Sciatic nerve (tissue), 2 donors: ENCODE measurements at places on chromosomes 7 and 10. TPM values are rescaled to one million over a fixed set of nuclear protein-coding genes. Genes with fewer than 3 reads are reported as not detected.

DNA sequence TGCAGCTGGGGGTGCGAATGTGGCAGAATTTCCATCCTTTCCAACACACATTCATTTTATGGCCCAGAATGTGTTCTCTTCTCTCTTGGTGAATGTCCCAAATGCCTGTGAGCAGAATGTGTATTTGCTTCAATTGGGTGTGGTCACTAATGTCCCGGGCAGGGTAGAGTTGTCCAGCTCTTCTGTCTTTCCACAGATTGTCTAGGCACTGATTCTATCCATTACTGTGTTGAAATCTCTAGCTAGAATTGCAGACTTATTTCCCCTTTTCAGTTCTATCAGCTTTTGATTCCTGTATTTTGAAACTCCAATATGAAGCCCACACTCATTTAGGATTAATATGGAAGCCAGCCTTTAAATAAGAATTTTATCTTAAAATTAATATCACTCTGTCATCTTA, 14.0 kb upstream of the AKR1E2 start:
- no peak for DNase-seq

GRCh38 chr7:607938-608337, 88.3 kb upstream of the PDGFA start:
- DNase-seq, result no peak

DNA sequence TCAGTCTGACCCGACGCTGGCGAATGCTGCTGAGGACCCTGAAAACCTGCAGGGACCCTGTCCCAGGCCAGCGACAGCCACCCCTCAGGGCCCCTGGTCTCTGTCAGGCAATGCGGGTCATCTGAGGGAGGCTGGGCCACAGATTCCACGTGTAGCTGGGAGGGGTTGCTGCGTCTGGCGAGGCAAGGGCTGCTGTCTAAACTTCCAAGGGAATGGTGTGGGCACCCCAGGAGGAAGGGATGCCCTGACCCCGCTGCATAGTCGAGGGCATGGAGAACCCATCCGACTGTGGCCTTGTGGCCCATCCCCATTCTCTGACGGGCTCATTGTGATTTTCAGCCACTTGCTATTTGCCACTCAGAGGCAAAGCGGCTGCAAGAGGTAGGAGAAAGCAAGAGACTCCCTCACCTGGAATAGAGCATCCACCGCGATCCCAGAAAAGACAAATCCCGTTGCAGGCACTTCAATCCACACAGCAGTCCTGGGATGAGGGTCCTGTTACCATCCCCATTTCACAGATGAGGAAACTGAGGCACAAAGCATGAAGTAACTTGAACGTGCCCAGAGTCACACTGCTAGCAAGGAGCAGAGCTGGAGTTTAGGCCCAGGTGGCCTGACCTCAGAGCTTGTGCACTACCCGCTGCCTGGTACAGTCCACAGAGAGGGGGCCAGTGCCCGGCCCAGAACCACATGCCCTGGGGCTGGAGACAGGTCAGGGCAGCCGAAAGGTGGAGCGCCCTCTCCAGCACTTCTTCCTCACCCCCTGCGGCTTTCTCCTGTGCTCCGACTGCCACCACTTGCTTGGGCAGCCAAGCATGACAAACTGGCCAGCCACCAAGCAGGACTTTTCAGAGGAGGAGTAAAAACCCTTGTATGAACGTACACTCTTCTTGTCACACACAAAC, 163.8 kb upstream of the KLF14 start:
- DNase-seq, result no peak

- DNase-seq, result no peak
Observed at GRCh38 chr10:17255512-17255911, 27.5 kb downstream of the VIM start.

- DNase-seq, result no peak
Observed at GRCh38 chr10:24664991-24665390, 58.7 kb downstream of the ARHGAP21 start.

DNA sequence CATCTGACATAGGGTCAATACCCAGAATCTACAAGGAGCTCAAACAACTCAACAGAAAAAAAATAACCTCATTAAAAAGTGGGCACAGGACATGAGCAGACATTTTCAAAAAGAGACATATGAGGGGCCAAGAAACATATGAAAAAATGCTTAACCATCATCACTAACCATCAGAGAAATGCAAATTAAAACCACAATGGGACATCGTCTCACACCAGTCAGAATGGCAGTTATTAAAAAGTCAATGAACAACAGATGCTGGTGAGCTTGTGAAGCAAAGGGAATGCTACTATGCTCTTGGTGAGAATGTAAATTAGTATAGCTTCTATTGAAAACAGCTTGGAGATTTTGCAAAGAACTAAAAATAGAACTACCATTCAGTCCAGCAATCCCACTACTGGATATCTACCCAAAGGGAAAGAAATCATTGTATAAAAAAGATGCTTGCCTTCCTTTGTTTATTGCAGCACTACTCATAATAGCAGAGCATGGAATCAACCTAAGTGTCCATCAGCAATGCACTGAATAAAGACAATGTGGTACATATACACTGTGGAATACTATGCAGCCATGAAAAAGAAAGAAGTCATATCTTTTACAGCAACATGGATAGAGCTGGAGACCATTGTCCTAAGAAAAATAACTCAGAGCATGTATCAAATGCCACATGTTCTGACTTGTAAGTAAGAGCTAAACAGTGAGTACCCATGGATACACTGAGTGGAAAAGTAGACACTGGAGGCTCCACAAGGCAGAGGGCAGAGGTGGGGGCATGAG, 139.8 kb downstream of the ADARB2 start:
- no peak for DNase-seq

- no peak for DNase-seq
Observed at GRCh38 chr10:29881336-29881771, 178.0 kb downstream of the JCAD start.

DNA sequence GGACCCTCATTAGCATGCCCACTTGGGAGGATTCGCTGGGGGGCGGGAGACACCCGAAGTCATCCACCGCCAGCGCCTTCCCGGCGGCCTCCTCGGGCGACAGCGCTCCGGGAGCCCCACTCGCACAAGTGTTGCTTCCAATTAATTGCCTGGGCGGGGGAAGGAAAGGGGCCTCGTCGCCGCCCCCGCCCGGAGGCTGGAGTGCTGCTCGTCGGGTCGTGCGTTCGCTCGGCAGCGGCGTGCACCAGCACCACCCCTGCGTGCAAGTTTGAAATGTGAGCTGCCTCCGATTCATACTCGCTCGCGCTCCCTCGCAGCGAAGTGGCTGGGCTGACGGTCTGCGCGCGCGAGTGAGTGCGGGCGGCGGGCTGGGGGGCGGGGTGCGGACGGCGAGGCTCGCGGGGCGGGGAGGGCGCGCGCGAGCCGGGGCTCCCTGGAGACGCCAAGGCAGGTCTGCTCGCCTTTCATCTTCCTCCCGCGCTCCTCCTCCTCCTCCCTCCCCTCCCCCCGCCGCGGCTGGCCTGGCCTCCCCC, 104.6 kb upstream of the PPIF start:
- peak; percentile 80 for DNase-seq

DNA sequence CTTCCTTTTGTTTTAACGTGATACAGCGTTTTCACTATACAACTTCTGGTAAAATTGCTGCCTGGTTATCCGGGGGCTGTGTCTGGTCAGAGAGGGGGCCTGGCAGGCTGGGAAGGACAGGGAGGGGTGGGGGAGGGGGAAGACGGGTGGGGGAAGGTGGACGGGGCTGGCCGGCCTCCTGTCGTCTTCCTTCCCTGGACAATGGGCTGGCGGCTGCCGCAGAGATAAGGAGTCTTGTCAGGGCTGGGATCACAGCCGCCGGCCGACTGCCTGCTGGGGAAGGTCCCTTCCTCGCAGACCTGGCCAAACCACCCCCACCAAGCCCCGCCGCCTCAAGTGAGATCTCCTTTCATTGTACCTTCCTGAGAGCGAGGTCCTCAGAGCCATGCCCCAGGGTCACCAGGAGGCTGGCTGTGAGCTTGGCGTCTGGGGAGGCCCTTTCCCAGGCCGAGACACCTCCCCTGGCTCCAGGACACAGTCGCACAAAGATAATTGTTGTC, 151.2 kb upstream of the TNRC18 start:
- no peak for DNase-seq

DNA sequence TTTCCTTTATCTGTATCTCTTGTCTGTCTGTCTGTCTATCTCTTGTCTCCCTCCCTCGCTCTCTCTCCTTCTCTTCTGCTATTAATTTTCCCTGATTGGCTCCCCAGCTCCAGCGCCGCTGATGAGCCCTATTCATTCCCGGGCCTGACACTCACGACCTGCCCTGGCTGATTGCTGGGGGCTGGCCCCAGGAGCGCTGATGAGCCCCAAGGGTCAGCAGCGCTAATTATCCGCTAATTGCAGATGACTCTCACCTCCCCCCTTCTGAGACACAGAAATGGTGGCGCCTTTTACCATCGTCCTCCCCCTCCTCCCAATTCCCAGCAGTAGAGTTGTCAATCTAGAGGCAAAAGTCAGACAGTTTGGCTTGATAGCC, 1.3 kb upstream of the GBX1 start:
- DNase-seq, result peak; percentile 17

DNA sequence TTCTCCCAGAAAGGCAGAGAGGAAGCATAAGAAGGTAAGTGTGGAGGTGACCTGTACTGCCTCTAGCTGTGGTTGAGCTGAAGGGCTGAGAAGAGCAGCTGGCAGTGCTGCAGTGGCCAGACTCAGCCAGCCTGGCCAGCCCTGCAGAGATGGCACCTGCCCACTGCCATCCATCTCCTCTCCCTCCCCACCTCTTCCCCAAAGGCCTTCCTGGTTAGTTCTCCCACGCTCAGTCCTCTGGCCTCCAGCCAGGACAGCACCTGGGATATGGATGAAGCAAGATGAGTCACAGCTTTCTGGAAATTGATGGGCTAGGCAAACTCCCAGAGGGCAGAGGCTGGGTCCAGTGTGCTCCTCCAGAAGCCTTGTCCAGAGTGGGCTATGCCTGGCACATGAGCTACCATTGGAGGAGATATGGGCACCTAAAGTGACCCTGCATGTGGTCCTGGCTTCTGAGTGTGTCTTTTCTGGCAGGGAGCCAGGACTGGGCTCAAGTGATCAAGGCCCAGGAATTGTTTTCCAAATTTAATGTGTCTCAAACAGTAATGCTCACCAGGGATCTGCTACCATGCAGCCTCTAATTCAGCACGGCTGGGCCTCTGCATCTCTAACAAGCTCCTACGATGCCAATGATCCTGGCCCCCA, 81.0 kb upstream of the CACUL1 start:
- DNase-seq, result no peak

GRCh38 chr7:25787336-25787735, 364.7 kb upstream of the NFE2L3 start:
- DNase-seq, result no peak

- DNase-seq, result no peak
Observed at GRCh38 chr7:132292803-132293202, 283.5 kb downstream of the PLXNA4 start.

GRCh38 chr10:111956841-111957240, 226.7 kb downstream of the GPAM start:
- no peak for DNase-seq

DNA sequence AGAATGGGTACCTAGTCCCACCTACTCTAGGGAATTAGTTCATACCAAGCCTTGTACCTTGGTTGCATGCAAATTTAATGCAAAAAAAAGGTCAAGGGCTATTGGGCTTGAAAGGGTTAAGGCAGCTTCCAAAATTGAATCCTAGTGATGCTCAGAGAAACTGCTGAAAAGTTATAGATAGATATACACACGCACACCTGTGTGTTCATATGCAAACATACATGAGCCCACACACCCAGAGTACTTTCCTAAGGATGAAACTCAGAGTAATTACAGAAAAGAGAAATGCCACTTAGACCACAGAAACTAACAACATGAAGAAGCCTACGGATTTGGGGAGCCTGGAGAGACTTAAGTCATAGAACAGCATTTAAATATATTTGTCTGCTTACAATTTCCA, 1.5 kb downstream of the SLC25A13 start:
- no peak for DNase-seq

GRCh38 chr10:75186310-75186709, 24.3 kb upstream of the VDAC2 start:
- DNase-seq, result no peak

The HECW1 gene
- total RNA-seq, result 4.8 TPM

The MYOF gene
- total RNA-seq, result 76.2 TPM

The ECHDC3 gene
- total RNA-seq, result 8.6 TPM

The HTRA1 gene
- total RNA-seq, result 123 TPM

The C7orf57 gene
- not detected for total RNA-seq

The SPACDR gene
- 3.6 TPM for total RNA-seq

The PLEKHS1 gene
- total RNA-seq, result 0.22 TPM

The CLIP2 gene
- total RNA-seq, result 58.4 TPM

The PRF1 gene
- total RNA-seq, result 7.6 TPM

The LIPF gene
- not detected for total RNA-seq
